Thoracic aorta (tissue), 2 donors: ENCODE measurements at places on chromosomes 6 and 20. TPM values are rescaled to one million over a fixed set of nuclear protein-coding genes. Genes with fewer than 3 reads are reported as not detected.

DNA sequence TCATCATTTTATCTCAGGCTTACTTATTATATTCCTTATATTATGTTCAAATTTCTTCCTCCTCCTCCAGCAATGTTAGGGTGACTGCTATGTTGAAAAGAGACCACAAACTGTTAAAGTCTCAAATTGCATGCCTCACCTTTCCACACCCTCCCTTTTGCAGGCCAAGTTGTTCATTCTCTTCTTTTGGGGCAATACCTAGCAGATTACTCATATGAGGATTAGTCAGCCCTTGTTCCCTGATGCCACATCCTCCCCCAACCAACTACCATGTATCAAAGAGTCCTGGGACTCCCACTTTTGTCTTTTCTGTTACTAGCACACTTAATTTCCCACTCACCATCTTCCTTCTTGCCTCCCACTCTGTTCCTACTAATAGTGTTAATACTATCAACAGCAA lies 434.7 kb downstream of the BCKDHB start:
- H3K4me3 ChIP-seq = no peak overlapping the region
- H3K36me3 ChIP-seq = no peaks in the 10 kb centered on the region
- no peak overlapping the region for H3K27ac ChIP-seq
- DNase-seq = no peak

DNA sequence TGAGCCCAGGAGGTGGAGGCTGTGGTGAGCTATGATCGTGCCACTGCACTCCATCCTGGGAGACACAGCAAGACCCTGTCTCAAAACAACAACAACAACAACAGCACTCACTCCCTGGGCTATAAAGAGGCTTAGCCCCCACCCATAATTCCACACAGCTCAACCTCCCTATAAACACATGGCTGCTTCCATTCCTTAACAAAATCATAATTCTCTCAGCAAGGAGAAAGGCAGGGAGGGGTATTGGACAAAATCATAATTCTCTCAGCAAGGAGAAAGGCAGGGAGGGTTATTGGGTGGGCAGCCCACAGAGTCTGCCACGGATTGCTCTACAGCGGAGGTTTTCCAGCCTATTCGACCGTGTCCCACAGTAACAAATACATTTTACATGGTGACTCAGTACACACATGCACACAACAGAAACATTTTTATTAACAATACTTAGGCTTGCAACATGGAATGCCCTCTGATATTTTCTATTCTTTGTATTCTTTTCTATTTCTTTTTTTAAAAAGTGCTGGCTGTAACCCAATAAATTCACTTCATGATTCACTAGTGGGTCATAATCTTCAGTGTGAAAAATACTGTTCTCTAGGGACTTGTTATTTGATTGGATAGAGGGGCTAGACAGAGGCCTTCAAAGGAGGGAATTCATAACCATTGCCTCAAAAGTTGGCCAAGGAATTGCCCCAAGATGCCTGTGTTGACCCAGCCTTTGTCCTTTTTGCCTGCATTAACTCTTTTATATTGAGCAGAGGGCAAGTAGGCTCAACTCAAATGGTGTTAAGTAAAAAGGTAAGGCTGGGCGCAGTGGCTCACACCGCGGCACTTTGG lies 50.6 kb upstream of the ZMYND8 start:
- DNase-seq = no peak
- H3K27ac ChIP-seq = no peak overlapping the region
- H3K36me3 ChIP-seq = no peaks in the 10 kb centered on the region
- H3K4me1 ChIP-seq = peaks cover 10% of the 10 kb centered on the region
- H3K27me3 ChIP-seq = no peaks in the 10 kb centered on the region

LY6G6D gene
- not detected for total RNA-seq

VGLL2 gene
- total RNA-seq = not detected

OTOR gene
- not detected for total RNA-seq

DNA sequence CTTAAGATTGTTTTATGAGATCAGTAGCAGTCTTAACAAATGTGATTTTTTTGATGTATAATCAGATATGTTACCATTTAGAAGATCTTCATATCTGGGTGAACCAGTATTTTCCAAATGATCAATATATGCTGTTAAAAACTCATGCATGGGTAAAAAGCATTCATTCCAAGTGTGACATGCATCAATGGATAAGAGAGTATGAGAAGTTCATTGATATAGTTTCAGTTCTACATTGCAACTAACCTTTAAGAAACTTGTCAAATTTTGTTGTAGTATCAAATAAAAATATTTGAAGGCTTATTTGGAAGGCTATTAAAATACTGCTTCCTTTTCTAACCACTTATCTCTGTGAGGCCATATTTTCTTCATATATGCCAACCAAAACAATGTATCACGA lies 117.7 kb downstream of the FIG4 start:
- no peak for DNase-seq
- no peak overlapping the region for H3K27ac ChIP-seq
- no peak overlapping the region for H3K4me3 ChIP-seq
- peaks cover 3% of the 10 kb centered on the region for H3K36me3 ChIP-seq

GRCh38 chr6:35496841-35497570 lies at the start of gene TEAD3:
TSS of gene TEAD3 (minus strand) at chr6:35497079.
- no peaks in the 10 kb centered on the region for H3K27me3 ChIP-seq
- no peaks in the 10 kb centered on the region for H3K36me3 ChIP-seq
- H3K27ac ChIP-seq = peak within 1 kb of the TSS; percentile 99
- no peak for DNase-seq
- peak within 1 kb of the TSS; percentile 95 for H3K4me3 ChIP-seq

BMP5 gene
- not detected for total RNA-seq

- H3K27ac ChIP-seq = no peak overlapping the region
- no peaks in the 10 kb centered on the region for H3K36me3 ChIP-seq
- no peaks in the 10 kb centered on the region for H3K27me3 ChIP-seq
- no peak for DNase-seq
- no peak overlapping the region for H3K4me3 ChIP-seq
Measured at GRCh38 chr20:46305331-46305972, 2.8 kb downstream of the CDH22 start.

DNA sequence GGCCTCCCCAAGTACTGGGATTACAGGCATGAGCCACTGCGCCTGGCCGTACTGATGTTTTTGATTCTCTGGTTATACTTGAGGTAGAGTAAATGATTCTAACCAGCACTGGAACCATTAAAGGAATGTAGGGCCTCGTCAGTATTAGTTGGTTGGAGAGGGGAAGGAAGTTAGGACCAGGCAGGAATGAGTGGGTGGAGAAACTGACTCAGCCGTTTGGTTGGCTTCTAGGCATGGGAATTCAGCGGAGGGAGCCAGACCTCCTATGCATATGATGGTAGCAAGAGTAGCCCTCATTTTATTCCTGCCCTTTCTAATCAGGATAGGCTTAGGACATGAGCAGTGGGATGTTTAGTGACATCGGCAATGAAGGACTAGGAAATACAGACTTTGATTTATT lies 19.0 kb upstream of the SERINC3 start:
- H3K36me3 ChIP-seq = no peaks in the 10 kb centered on the region
- H3K27me3 ChIP-seq = no peaks in the 10 kb centered on the region
- H3K4me1 ChIP-seq = peaks cover 4% of the 10 kb centered on the region
- H3K4me3 ChIP-seq = no peak overlapping the region

SRMS gene
- not detected for total RNA-seq

GRCh38 chr6:14478381-14479225 lies 361.0 kb downstream of the CD83 start:
- no peaks in the 10 kb centered on the region for H3K36me3 ChIP-seq
- no peaks in the 10 kb centered on the region for H3K27me3 ChIP-seq
- DNase-seq = no peak
- no peak overlapping the region for H3K27ac ChIP-seq
- no peak overlapping the region for H3K4me3 ChIP-seq

DNA sequence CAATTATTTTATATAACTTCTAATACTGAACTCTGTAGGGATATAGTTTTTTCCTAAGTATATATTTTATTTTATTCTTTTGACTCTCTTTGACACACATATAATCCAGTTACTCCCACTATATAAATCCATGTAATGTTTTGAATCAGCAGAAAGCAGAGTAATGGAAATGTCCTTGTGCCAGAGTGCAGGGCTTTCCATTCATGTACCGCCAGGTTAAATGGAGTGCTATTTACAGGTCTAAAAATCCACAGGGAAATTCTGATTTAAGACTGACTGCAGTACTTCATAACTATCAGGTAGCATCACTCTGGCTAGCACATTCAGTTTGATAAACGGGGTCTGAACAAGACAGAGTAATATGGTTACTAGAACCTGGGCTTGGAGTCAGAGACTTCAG lies 626.8 kb downstream of the COL12A1 start:
- H3K4me3 ChIP-seq = no peak overlapping the region
- no peaks in the 10 kb centered on the region for H3K27me3 ChIP-seq
- H3K4me1 ChIP-seq = no peaks in the 10 kb centered on the region
- no peak for DNase-seq
- H3K36me3 ChIP-seq = no peaks in the 10 kb centered on the region

GRCh38 chr20:38842026-38842425 lies 36.5 kb downstream of the PPP1R16B start:
- no peaks in the 10 kb centered on the region for H3K27me3 ChIP-seq
- H3K4me3 ChIP-seq = no peak overlapping the region
- H3K27ac ChIP-seq = no peak overlapping the region
- H3K4me1 ChIP-seq = no peaks in the 10 kb centered on the region
- no peak for DNase-seq
- H3K36me3 ChIP-seq = no peaks in the 10 kb centered on the region

GRCh38 chr6:11288065-11288464 lies 55.6 kb upstream of the NEDD9 start:
- H3K27ac ChIP-seq = no peak overlapping the region
- H3K4me1 ChIP-seq = no peaks in the 10 kb centered on the region
- no peak for DNase-seq

HSPA12B gene
- total RNA-seq = 4.6 TPM

OOEP gene
- total RNA-seq = not detected
